ENCODE measurements at places on chromosomes 11 and 22.

DNA sequence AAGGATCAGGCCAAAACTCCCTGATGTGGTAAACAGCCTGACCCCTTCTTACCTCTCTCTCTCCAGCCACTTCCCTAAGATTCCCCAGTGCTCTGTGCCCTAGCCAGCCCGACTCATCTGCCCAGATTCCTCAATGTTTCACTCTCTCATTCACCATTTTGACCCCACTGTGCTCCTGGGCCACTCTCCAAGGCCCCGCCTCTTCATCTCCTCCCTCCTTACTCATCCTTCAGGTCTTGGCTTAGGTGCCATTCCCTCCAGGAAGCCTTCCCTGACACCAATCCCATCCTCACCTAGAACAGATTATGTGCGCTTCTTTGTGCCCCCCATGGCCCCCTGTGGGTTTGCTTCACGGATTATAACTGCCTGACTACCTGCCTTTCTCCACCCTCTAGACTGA lies 13.2 kb downstream of the SLC43A3 start:
- DNase-seq: peak; percentile 56

GRCh38 chr11:72642884-72643522 lies 31.2 kb downstream of the PDE2A start:
- peak; percentile 36 for DNase-seq

GRCh38 chr11:33891714-33892327 lies at the start of gene LMO2:
Gene LMO2 (minus strand): TSS chr11:33892076. CDS start chr11:33869716, 22,360 bp downstream.
- peak; percentile 96 for DNase-seq

GRCh38 chr22:26139310-26139709 lies 30.0 kb upstream of the SEZ6L start:
- no peak for DNase-seq

DNA sequence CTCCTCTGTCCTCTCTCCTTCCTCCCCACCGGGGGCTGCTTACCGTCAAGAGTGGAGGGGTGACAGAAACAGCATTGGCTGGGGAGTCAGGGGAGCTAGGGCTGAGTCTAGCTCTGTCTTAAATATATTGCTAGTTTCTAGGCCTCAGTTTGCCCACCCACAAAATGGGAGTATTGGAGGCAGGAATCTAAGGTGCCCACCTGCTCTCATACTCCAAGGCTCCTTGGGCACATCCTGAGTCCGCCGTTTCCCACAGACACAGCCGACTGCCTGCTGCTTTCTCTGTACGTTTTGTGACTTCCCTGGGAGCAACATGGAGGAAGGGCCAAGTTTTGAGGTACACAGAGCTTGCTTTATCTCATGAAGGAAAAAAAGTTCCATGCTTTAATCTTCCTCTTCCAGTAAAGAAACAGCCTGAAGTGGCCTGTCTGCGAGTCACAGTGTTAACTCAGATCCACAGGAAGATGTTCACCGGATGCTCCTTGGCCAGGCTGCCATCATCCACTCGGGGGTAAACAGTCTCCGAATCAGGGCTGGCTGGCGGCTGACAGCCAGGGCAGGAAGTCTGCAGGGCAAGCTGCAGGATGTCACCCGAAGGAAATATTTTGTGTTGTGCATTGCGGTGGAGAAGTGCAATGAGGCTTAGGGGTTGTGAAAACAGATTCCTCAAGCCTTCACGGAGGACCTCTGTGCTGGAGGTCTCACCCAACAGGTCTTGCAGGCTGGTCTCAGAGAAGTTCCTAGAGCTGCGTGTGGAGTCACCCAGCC lies 11.0 kb upstream of the CERK start:
- no peak for DNase-seq

DNA sequence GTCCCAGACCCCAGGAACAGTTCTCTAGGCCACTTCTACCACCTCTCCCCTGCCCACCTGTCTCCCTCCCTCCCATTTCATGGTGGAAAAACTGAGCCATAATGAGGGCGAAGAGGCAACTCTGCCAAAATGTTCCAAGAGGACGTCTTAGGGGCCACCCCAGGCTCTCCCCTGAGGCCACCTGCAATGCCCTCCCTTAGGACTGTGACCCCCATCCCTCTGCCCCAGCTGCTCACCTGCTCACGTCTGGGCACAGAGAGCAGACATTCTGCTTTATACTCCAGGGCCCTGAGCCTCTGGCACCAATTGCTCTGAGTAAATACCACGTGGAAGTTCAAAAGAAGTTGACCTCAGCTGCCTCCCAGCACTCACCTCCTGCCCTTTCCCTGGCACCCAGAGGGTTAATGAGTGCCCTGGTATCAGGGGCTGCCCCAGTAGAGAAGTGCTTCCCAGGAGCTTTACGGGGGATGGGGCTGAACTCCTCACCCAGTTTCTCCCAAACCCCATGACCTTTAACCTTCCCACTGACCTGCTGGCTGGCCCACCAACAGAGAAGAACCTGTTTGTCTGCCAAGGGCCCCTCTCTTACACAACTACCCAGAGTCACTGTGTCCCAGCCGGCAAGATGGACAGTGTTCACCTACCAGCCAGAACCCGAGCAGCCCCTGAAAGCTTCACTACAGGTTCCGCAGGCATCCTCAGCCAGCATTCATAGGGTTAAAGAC lies 627 bp upstream of the APOA5 start:
- DNase-seq: no peak

All from HL-60 (cell line).